ENCODE measurements at places on chromosomes 5 and 9. TPM values are rescaled to one million over a fixed set of nuclear protein-coding genes. Genes with fewer than 3 reads are reported as not detected.

The OR1N1 gene
- not detected for total RNA-seq

The MEGF10 gene
- total RNA-seq, result 0.25 TPM

The CDK9 gene
- 93.5 TPM for total RNA-seq

The SGCD gene
- total RNA-seq, result 2.7 TPM

The MLANA gene
- total RNA-seq, result not detected

The TERT gene
- 0.91 TPM for total RNA-seq

The CCDC183 gene
- total RNA-seq, result 0.88 TPM

The LECT2 gene
- not detected for total RNA-seq

The ANKRD31 gene
- 0.38 TPM for total RNA-seq

The CCL28 gene
- total RNA-seq, result 22.8 TPM

The OTP gene
- not detected for total RNA-seq
